Pancreas (tissue), 10 donors: ENCODE measurements at places on chromosomes 11 and 22. TPM values are rescaled to one million over a fixed set of nuclear protein-coding genes. Genes with fewer than 3 reads are reported as not detected.

DNA sequence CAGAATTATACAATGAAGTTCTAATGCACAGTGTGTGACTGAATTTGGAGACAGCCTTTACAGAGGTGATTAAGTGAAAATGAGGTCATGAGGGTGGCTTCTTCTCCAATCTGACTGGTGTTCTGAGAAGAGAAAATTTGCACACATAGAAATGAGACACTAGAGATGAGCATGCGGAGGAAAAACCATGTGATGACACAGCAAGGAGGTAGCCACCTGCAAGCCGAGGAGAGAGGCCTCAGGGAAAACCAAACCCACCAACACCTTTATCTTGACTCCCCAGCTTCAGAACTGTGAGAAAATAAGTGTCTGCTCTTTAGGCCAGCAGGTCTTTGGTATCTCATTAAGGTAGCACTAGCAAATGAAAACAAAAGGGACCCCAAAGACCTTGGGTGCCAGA lies 93.2 kb downstream of the GGTLC2 start:
- H3K4me1 ChIP-seq: no peaks in the 10 kb centered on the region
- no peaks in the 10 kb centered on the region for H3K27me3 ChIP-seq
- no peak overlapping the region for H3K27ac ChIP-seq
- H3K4me3 ChIP-seq: no peak overlapping the region
- no peaks in the 10 kb centered on the region for H3K36me3 ChIP-seq
- DNase-seq: no peak

- no peaks in the 10 kb centered on the region for H3K36me3 ChIP-seq
- H3K27ac ChIP-seq: no peak overlapping the region
- DNase-seq: no peak
- no peak overlapping the region for H3K4me3 ChIP-seq
Observed at GRCh38 chr11:58921778-58922390, 17.4 kb upstream of the GLYATL1 start.

Gene VSIG10L2
- not detected for total RNA-seq

- H3K4me3 ChIP-seq: peak overlapping the region; percentile 47
- H3K27ac ChIP-seq: no peak overlapping the region
- H3K36me3 ChIP-seq: no peaks in the 10 kb centered on the region
- peaks cover 5% of the 10 kb centered on the region for H3K4me1 ChIP-seq
- H3K27me3 ChIP-seq: no peaks in the 10 kb centered on the region
Observed at GRCh38 chr22:30695351-30695851, 727 bp downstream of the OSBP2 start.

DNA sequence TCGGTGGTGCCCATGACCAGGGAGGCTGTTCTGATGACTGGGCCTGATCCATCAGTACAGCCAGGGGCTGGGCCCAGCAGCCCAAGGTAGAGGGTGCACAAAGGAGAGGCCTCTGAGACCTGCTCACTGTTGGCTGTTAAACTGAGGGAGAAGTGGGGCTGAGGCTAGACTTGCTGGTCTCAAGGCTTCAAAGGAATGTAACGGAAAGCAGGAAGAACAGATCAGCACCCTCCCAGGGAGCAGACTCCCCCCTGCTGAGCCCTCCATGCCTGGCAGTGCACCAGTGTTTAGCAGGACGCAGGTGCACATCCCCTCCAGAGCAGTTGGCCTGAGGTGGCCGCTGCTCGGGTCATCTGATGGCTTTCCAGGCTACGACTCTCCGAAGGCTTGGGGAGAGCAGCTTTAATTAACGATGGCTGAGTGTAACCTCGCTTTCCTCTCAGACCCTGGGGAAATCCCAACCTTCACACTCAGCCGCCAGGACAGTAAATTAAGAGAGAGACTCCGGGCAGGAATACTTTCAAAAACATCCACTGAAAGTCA lies 255.7 kb upstream of the NARS2 start:
- H3K4me1 ChIP-seq: no peaks in the 10 kb centered on the region
- no peaks in the 10 kb centered on the region for H3K27me3 ChIP-seq
- no peak for DNase-seq
- no peak overlapping the region for H3K27ac ChIP-seq
- H3K36me3 ChIP-seq: no peaks in the 10 kb centered on the region

GRCh38 chr22:26648011-26648497 lies 9.3 kb upstream of the MIAT start:
- H3K36me3 ChIP-seq: no peaks in the 10 kb centered on the region
- H3K4me3 ChIP-seq: no peak overlapping the region
- no peak for DNase-seq

- no peak overlapping the region for H3K4me3 ChIP-seq
- no peaks in the 10 kb centered on the region for H3K27me3 ChIP-seq
- no peaks in the 10 kb centered on the region for H3K4me1 ChIP-seq
- DNase-seq: no peak
Observed at GRCh38 chr11:23856654-23857053, 640.2 kb upstream of the LUZP2 start.

Gene FERMT3
- total RNA-seq: 4.1 TPM

GRCh38 chr11:61516675-61517572 lies 8.4 kb downstream of the LRRC10B start:
- no peak overlapping the region for H3K27ac ChIP-seq
- no peaks in the 10 kb centered on the region for H3K27me3 ChIP-seq
- no peaks in the 10 kb centered on the region for H3K36me3 ChIP-seq
- no peaks in the 10 kb centered on the region for H3K4me1 ChIP-seq
- DNase-seq: no peak

DNA sequence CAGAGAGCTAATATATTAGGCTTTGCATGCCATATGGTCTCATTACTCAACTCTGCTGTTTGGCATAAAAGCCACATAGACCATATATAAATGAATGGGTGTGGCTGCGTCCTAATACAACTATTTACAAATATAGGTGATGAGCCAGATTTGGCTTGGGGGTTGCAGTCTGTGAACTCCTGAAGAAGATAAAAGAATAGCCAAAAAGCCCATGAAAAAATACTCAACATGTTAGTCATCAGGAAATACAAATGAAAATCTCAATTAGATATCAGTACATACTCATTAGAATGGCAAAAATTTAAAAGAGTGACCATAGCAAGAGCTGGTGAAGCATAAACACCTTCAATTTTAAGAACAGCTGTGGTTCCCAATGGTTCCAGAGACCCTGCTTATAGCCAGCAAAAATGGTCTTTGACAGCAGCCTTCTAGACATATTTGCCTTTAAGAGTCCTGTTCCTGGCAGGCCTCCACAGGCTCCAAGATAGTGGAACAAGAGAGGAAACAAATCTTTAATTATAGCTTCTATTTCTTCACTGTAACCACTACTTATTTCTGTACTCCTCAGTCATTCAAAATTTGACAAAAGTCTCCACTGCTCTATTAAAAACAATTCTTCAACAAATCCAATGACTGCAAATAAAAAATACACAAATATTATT lies 16.1 kb downstream of the C2CD3 start:
- no peak overlapping the region for H3K27ac ChIP-seq
- no peaks in the 10 kb centered on the region for H3K36me3 ChIP-seq
- no peaks in the 10 kb centered on the region for H3K4me1 ChIP-seq
- no peak overlapping the region for H3K4me3 ChIP-seq
- H3K27me3 ChIP-seq: no peaks in the 10 kb centered on the region

DNA sequence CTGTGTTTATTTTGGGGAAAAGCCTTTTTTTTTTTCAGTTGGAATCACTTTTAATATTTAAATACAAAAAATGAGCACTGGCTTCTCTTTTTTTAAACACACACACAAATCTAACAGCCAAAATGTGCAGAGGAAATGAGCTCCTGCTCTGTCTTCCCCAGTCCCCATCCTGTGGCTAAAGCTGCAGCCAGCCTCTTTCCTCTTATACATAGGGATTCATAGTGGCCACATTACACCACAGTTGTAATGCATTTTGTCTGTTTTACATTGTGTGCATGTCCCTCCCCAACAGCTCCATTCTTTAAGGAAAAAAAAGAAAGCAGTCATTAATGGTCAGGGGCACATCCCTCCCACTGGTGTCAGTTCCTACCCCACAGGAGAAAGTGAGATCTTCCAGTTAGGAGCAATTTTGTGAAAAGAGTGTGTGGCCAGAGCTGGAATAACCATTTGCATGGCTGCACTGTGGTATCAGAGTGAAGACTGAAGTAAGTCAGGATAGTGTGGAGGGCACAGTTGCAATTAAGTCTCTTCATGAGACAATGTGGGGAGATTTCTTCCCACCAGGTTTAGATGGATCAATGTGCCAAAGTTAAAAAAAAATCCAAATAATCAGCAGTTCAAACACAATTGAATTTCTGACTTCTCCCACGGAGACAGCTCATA lies 220.6 kb downstream of the TMEM135 start:
- H3K27me3 ChIP-seq: no peaks in the 10 kb centered on the region
- DNase-seq: no peak
- H3K4me1 ChIP-seq: no peaks in the 10 kb centered on the region
- no peak overlapping the region for H3K27ac ChIP-seq

GRCh38 chr22:22397875-22398524 lies 110.5 kb downstream of the ZNF280B start:
- no peaks in the 10 kb centered on the region for H3K36me3 ChIP-seq
- H3K4me3 ChIP-seq: no peak overlapping the region
- no peak overlapping the region for H3K27ac ChIP-seq
- no peaks in the 10 kb centered on the region for H3K4me1 ChIP-seq
- no peaks in the 10 kb centered on the region for H3K27me3 ChIP-seq
- DNase-seq: no peak

Gene CCDC188
- 0.44 TPM for total RNA-seq

DNA sequence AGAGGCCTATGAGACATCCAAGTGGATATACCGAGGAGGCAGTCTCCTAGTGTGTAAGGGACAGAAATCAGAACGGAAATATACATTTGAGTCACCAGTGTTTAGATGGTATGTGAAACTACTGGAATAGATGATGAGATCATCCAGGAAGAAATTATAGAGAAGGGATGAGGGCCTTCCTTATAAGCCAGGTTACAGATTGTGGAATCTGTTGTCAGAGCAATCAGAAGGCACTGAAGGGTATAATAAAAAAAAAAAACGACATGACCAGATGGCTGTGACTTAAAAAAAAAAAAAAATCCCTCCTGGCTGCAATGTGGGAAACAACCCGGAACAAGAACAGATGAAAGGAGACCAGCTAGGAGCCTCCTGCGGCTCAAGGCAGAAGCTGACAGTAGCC lies 2.7 kb downstream of the MAJIN start:
- H3K36me3 ChIP-seq: no peaks in the 10 kb centered on the region
- no peak overlapping the region for H3K27ac ChIP-seq
- H3K4me3 ChIP-seq: no peak overlapping the region
- no peak for DNase-seq

Gene LGR4
- 52.7 TPM for total RNA-seq

DNA sequence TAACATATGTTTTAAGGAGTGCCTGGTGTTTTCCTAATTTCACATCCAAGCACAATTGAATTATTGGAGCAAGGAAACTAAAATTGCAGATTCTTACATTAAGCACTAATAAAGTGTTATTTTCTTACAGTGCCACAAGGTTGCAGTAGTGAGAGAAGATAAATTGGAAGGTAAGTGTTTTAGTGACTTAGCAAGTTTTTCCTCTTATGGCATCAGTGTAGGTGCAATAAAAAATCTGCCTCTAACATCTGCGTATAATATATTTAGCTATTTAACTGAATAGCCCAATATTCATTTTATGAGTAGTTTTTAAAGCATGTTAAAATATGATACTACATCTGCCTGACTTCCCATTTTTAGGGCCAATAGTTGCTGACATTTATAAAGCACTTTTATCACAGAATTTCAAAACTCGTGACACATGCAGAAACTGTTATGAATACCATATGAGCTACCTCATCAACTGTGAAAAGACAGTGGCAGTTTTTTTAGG lies 19.0 kb downstream of the POLD3 start:
- no peaks in the 10 kb centered on the region for H3K27me3 ChIP-seq
- peaks cover 22% of the 10 kb centered on the region for H3K4me1 ChIP-seq
- H3K27ac ChIP-seq: no peak overlapping the region
- no peak for DNase-seq

DNA sequence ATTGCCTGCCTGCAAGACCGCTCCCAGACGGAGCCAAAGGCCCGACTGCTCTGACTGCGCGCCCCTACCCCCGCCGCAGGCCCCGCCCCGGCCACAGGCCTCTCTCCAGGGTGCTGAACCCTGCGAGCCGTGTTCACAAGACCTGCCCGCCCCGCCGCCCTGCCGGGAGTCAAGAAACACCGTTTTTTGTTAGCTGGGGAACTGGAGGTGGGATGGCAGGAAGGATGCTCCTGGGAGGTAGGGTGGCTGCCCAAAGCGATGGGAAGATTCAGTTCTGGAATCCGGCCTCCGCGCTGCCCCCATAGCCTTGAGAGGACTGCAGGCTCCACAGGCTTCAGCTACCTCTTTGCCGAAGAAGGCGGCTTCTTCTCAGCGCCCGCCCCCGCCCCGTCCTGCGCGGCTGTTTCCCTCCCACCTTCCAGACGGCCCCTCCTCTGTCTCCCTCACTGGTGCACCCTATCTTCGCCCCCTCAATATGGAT lies 2.7 kb upstream of the PDE2A start:
- no peak overlapping the region for H3K4me3 ChIP-seq
- DNase-seq: peak; percentile 47
- no peaks in the 10 kb centered on the region for H3K4me1 ChIP-seq
- H3K36me3 ChIP-seq: no peaks in the 10 kb centered on the region
